ENCODE measurements at places on chromosomes 12 and 14.
A peak's percentile ranks its signal among the peaks of the same experiment; 100 is the strongest.

- peak; percentile 24 for DNase-seq
Measured at GRCh38 chr12:51970904-51971646, 19.6 kb downstream of the ACVR1B start.

GRCh38 chr12:94969424-94969823, 34.1 kb downstream of the NDUFA12 start:
- DNase-seq, result no peak

- DNase-seq, result peak; percentile 90
Measured at GRCh38 chr12:113245695-113246477, 24.6 kb downstream of the TPCN1 start.

DNA sequence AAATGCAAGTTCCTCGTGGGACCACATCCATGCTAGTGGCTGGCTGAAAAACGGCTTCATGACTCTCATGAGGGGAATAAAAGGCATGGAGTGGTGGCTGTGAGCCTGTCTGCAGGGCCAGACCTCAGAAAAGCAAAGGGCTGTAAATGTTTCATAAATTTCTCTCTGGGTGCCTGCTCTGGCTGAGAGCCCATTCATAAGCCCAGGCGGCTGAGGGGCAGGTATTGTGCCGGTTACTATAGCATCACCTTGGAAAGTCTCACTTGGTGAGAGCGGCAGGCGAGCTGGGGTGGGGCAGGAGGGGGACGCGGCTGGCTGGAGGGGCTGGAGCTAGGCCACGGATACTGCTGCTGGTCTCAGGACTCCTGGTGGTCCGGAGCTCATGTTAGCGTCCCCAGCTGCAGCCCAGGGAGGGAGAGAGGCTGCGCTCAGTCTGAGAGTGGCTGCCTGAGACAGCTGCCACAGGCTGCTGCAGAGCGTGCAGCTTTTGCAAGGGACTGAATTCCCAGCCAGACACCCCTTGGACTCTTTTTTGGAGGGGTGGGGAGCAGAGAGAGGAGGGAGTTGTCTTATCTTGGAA, at the start of gene SLC17A8:
TSS of gene SLC17A8 (plus strand) at position 431 of the 580 bp plus-strand sequence. CDS start 318 bp downstream, outside the sequence.
- DNase-seq, result peak; percentile 13

DNA sequence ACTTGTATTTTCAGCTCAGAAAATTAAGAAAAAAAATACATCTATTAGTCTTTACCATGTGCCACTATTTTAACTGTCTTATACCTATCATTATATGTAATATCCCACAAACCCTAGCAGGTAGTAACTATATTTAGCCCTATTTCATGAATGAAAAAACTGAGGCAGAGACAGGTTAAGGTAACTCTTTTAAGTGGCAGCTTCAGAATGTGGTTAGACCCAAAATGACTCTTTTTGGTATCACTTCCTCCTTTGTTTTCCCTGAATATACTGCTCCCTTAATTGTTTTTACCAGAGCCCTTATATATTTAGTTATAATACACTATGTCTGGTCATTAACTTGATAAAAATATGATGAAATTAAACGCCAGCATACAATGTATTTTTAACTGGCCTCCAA, 235.6 kb upstream of the RPL10L start:
- DNase-seq, result no peak

- no peak for DNase-seq
Measured at GRCh38 chr14:100384819-100385813, 62.0 kb downstream of the SLC25A47 start.

GRCh38 chr12:113766879-113767878, 198.9 kb downstream of the RBM19 start:
- DNase-seq, result no peak

DNA sequence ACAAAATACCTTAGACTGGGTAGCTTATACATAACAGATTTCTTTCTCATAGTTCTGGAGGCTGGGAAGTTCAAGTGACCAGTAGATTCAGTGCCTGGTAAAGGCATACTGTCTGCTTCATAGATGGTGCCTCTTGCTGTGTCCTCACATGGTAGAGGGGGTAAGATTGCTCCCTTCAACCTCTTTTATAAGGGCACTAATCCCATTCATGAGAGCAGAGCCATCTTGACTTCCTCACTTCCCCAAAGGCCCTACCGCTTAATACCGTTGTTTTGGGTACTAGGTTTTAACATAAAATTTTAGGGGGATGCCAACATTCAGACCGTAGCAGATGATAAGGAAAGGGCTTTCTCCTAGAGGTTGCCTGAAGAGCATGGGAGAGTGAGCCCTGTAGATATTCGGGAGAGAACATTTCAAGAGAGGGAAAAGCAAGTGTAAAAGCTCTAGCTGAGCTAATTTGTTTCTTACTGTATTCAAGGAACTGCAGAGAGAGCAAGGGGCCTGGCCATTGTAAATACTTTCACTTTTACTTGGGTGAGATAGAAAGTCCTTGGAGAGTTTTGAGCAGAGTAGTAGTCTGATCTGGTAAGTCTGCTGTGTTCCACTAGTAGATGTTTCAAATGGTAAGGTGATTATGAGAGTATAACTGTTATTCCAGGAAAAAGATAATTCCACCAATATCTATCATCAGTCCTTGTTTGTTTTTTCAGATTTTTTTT, 27.3 kb downstream of the FRS2 start:
- DNase-seq, result no peak

- DNase-seq, result peak; percentile 49
Measured at GRCh38 chr12:123971770-123972456, 718 bp downstream of the CCDC92 start.

- DNase-seq, result no peak
Measured at GRCh38 chr12:106107566-106107965, 31.2 kb downstream of the NUAK1 start.

DNA sequence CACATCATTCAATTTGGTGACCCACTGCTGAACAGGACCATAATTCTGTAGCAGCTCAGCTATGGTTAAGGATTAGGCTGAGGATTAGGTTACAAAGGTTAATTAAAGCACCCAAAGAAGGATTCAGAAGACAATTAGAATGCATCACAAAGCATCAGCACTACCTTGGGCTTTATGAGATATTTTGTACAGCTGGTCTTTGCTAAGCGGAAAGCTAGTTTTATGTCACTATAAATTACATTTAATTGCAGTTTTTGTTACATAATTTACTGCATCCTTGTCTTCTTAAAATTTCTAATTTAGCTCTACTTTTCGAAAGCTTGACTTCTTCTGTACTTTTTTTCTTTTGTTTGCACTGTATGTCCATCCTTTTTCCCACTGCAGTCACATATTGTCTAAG, 711.5 kb downstream of the RPS29 start:
- DNase-seq, result no peak
